ENCODE measurements at places on chromosomes 4 and X.

- no peak for DNase-seq
These were observed 294.3 kb downstream of the GUCY2F start for GRCh38 chrX:109187473-109188168.

DNA sequence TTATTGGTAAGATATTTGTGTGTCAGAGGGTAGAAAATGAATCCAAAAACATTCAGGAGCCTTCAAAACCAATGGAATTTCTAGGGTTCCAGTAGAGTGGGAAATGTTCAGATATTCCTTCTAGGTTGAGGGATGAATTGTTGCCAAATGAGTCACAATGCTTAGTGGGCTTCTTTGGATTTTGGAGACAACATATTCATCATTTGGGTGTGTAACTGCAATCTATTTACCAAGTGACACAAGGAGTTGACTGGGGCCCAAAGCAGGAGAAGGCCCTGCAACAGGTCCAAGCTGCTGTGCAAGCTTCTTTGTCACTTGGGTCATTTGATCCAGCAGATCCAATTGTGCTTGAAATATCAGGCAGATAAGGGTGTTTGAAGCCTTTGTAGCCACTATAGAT, 551.5 kb upstream of the PITX2 start:
- DNase-seq: no peak

DNA sequence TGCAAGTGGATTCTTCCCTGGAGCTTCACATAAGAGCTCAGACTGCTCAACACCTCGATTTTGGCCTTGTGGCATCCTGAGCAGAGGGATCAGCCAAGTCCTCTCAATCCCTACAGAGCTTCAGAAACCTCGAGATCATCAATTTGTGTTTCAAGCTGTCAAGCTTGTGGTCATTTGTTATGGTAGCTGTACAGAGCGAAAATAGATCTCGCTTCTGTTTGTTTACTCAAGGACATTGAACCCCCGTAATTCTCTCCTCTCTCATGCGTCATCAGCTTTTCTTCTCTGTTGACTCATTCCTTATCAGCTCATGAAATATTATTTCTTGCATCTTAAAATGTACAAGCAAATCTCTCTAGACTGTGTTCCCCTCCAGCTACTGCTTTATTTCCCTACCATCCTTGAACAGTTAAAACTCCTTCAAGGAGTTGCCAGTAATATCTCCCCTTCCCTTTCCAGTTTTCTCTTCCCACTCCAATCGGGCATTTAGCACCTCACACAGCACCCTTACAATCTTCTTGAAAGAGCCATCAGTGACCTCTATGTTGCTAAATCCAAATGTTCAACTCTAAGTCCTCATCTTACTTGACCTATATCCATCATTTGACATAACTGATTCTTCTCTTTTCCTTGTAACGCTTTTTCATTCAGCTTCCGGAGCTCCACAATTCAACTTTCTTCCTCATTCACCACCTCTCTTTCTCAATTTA, 106.2 kb upstream of the FAT1 start:
- DNase-seq: no peak

GRCh38 chr4:147768113-147768512, 36.2 kb downstream of the ARHGAP10 start:
- DNase-seq: no peak

DNA sequence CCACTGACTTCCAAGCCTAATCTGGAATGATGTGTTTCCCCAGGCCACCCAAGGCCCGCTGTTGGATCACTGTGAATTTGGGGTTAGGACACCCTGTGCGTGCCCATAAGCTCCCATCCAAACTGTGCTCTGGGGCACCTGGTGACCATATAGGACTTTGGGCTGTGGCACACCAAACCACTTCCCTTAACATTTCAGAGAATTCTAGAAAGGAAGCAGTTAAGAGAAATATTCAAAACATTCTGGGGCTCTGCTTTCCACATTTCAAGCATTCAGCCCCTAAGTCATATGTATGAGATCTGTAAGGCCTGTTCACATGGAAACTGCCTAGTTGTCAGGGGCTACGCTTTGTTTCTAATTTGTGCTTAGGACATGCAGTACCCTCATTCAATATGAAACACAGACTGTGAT, 14.4 kb downstream of the VGLL1 start:
- no peak for DNase-seq
